ENCODE measurements at places on chromosomes 6 and 20. TPM values are rescaled to one million over a fixed set of nuclear protein-coding genes. Genes with fewer than 3 reads are reported as not detected.

DNA sequence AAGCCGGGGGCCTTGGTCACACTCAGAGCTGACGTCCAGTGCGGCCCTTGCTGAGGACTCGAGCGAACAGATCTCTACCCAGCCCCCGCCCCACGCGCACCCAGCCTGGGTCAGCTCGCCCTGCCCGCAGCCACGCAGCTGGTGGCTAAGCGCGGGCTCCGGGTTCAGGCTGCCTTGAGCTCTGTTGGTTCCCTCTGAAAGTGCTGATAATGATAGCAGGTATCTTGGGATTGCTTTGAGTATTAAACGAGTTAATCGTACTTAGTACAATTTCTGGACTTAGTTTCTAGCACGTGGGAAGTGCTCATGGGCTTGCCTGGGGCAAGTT, 88.1 kb upstream of the TGM3 start:
- DNase-seq = no peak

DNA sequence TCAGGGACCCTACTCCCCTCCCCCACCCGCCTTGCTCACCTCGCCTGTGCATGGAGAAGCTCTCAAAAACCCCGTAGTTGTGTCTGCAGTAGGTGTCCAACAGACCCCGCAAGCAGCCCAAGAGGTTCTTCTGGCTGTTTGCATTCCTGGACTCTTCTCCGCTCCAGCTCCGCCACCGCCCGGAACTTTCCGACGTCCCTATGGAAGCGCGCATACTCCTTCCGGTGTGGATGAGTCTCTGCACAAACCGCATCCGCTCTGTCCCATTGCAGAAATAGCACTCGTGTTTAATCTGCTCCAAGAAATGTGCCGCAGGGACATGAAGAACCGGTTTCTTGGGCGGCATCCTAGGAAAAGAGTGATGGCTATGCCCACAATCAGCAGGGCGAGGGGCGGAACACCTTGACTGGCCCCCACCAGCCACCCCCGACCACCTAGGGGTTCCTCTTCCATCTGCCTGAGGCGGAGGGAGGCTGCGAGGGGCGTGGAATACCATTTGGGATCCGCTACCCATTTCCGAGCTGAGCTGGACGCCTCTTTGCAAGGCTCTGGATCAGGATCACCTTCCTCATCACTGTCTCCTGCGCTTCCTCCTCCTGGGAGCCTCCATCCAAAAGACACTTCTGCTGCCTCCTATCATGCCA, 20.2 kb downstream of the HLA-DRA start:
- DNase-seq = no peak

- no peak for DNase-seq
Measured at GRCh38 chr6:88449770-88450169, 283.6 kb upstream of the CNR1 start.

The PBX2 gene
- total RNA-seq = 205 TPM

The BFSP1 gene
- 3.9 TPM for total RNA-seq

DNA sequence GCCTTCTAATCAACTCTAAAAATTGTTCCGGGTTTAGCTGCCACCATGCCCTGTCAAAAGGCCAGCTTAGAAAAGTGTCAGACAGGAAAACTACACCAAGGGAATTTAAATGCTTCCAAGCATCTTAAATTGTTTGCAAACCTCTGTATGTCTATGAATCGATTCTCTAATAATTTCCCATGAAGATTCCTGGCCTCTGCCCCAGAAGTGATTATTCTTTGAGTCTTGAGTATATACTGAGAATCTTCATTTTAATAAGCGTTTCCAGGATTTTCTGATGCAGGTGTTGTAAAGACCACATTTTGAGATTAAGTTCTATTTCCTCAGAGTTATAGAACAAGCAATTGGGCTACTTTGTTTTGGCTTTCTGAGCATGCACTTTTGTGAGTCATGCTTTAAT, 471.8 kb upstream of the JAG1 start:
- DNase-seq = no peak

The PAK5 gene
- 1.8 TPM for total RNA-seq

The GGTLC1 gene
- not detected for total RNA-seq

The IL17A gene
- not detected for total RNA-seq

The CYP39A1 gene
- 2.1 TPM for total RNA-seq

The MAP3K5 gene
- total RNA-seq = 0.09 TPM

The HSP90AB1 gene
- 1,508 TPM for total RNA-seq

DNA sequence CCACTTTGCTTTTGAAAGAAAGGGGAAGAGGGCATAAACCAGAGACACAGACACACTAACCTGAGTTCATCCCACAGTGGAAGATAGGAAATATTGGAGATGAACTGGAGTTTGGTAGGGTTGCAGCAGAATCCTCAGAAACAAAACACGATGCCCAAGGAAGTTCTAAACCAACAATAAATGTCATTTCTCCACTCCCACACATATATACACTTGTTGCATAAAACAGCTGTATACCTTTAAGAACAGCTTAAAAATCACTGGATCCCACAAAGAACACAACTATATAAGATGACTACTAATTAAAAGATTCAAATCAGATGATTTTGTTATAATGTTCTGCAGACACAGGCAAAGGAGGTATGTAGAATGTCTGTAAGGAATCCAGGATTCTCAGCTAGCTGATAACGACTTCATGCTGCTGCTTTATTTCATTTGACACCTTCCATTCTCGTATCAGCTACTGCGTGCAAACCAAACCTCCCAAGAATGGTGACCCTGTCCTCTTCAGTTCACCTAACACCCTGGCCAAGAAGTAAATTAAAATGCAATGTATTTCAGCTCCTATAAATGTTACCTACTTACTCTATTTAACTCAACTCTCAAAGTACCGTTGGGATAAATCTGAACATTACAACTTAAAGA, 14.3 kb downstream of the KIF13A start:
- DNase-seq = no peak

The SYNJ2 gene
- 2.9 TPM for total RNA-seq

The CTCFL gene
- 0.14 TPM for total RNA-seq

- DNase-seq = no peak
Measured at GRCh38 chr6:42761287-42762067, 15.6 kb upstream of the TBCC start.

GRCh38 chr6:150254770-150255169, 111.9 kb downstream of the PPP1R14C start:
- no peak for DNase-seq

GRCh38 chr6:103277936-103278335, 1581.8 kb downstream of the HACE1 start:
- DNase-seq = no peak

The BTN3A1 gene
- total RNA-seq = 12.7 TPM

GRCh38 chr6:125446011-125446410, 144.2 kb upstream of the HDDC2 start:
- no peak for DNase-seq

The PABPC1L gene
- 75.0 TPM for total RNA-seq

The SLC32A1 gene
- total RNA-seq = 0.09 TPM

DNA sequence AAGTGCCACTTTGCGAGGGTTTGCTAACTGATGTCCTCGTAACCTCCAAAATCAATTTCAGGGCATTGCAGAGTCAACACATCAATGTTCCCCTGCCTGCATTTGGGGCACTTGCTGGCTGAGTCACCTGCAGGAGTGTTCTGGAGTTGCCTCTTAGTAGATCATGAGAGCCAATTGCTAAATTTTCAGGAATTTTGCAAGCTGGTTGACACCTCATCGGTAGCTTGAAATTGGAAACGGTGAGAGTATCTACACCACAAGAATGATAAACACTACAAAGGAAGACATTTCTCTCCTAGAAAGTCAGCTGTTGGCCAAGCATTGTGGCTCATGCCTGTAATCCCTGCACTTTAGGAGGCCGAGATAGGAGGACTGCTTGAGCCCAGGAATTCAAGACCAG, 10.8 kb upstream of the BFSP1 start:
- no peak for DNase-seq

GRCh38 chr6:167962711-167963110, 34.8 kb upstream of the KIF25 start:
- no peak for DNase-seq

DNA sequence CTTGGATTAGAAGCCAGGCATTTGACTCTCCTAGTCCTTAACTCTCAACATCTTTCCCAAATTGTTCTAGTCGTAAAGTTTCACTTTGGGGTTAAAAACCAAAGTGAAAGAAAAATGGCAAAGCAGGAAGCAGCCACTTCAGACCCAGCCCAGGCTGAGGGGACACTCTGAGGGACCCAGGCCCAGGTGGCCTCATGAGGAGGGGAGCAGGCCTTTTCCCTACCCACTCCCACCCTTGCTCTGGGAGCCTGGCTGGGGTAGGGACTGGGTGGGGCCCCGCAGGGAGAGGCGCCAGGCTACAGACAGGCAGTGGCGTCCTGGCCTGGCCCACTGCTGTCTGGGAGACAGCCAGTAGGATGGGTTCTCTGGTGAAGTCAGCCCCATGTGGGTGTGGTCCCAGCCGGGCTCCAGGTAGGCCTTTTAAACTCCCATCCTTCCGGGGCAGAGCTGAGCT, 68.7 kb upstream of the MYL9 start:
- no peak for DNase-seq

The AHCY gene
- total RNA-seq = 358 TPM

The NMBR gene
- not detected for total RNA-seq

The TSPO2 gene
- not detected for total RNA-seq

DNA sequence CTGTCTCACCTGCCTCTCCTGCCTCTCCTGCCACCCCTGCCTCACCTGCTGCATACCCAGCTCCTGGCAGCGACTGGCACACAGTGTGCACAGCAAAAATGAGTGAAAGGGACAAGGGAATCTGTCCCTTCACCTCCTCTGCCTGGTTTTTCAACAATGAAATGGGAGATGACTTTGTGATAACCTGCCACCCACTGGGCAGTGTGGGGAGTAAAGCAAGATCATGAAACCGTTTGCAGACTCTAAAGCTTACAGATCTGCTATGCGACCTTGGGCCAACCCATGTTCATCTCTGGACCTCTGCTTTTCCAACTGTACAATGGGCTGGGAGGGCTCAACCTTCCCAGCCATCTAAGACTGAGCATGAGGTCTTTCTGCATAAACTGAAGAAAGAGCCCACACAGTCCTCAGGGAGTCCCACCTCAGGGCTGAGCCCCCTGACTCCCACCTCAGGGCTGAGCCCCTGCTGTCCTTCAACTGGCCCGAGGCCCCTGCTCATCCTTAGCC, 81.1 kb downstream of the RIPOR3 start:
- DNase-seq = no peak

GRCh38 chr20:24465730-24466129, 3.7 kb upstream of the SYNDIG1 start:
- no peak for DNase-seq

DNA sequence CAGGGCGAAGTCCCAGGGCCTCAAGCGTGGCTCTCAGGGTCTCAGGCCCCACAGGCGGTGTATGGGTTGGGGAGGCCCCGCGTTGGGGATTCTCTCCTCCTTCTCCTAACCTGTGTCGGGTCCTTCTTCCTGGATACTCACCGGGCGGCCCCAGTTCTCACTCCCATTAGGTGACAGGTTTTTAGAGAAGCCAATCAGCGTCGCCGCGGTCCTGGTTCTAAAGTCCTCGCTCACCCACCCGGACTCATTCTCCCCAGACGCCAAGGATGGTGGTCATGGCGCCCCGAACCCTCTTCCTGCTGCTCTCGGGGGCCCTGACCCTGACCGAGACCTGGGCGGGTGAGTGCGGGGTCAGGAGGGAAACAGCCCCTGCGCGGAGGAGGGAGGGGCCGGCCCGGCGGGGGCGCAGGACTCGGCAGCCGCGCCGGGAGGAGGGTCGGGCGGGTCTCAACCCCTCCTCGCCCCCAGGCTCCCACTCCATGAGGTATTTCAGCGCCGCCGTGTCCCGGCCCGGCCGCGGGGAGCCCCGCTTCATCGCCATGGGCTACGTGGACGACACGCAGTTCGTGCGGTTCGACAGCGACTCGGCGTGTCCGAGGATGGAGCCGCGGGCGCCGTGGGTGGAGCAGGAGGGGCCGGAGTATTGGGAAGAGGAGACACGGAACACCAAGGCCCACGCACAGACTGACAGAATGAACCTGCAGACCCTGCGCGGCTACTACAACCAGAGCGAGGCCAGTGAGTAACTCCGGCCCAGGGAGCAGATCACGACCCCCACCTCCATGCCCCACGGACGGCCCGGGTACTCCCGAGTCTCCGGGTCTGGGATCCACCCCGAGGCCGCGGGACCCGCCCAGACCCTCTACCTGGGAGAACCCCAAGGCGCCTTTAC, at the start of gene HLA-G:
TSS of gene HLA-G (plus strand) at position 247 of the 892 bp plus-strand sequence. CDS start at position 267, 20 bp downstream.
- no peak for DNase-seq

DNA sequence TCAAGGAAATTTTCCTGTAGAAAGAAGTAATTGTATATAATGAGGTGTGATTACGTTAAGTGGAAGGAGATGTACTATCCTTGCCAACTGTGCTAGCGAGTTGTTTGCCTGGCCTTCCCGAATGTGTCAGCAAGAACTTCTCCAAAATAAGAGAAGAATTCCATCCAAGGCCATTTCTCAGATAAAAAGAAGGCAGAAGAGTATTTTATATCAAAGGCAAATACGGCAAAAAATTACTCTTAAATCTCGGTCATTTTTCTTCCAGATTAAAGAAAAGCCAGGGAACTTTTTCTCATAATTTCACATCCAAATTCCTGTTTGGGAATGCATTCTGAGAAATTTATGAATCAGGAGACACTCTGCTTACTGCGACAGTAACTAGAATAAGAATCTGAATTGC, 290.6 kb downstream of the CBLN4 start:
- DNase-seq = no peak

DNA sequence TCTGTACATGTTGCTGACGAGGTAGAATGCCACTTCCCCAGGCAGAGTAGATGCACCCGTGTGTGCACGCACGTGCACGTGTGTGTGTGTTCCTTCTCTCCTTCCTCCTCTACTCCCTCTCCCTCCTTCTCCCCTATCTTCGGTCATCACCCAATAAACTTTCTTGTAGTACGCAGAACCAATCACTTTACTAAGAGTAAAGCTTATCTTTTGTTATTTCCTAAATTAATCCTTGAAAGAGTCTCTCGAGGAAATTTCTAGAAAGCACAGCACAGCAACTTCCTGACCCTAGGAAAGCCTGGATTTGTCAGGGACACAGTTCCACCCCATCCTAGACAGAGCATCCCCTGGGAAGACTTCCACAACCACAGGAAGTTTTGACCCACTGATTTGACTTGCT, 166.1 kb downstream of the ZDHHC14 start:
- DNase-seq = no peak

GRCh38 chr20:40956542-40957264, 71.9 kb upstream of the TOP1 start:
- DNase-seq = no peak
